ENCODE measurements at places on chromosomes 7 and 10.

DNA sequence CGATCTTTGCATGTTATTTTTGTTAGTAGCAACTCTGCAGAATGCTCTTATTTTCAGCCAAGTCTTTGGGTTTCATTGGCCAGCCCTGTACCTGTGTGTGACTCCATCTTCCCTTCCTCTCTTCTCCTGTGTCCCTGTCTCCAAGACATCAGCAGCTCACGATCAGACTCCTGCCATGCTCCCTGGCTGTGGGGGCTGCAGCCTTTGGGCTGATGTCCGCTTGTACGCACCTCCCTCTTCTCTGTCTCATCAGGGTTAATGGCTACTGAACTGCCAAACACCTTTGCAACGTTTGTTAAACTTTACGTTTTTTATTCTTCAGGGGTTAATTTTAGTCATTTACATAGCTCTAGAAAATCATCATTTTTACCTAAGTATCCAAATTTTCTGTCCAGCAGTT is 103.5 kb upstream of the RET start:
- DNase-seq: no peak

DNA sequence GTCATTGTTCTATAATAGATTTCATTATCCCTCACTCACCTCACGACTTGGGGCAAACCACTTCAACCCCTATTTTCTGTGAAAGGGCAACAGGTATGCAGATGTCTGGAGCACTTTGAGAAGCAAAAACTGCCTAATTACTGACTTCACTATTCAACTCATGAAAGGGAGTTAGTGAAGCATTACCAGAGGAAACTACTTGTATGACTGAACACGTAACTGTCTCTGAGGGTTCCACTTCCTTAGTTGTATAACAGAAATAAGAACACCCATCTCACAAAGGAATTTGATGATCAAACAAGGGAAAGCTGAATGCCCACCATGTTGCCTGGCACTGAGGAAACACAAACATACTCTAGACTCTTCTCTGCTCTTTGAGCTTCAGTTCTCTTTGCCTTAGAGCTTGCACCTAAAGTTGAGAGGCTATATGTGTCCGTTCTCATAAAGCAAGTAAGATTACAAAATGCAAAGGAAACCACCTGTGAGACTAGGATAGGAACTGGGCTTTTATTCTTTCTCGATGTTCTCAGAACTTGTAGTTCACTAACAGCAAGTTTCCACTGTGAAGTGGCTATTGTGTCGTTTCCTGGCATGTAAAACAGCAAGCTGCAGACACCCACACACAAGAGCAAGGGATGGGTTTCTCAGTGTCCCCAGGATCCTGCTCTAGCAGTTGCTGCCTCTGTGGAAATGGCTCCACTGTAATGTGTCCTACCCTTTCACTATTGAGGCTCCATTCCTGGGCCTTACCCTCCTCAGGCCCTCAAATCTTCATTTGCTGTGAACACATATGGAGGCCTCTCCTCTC is 2.6 kb downstream of the TMEM243 start:
- DNase-seq: no peak

GRCh38 chr10:50310560-50311174 is 59.4 kb upstream of the ASAH2 start:
- DNase-seq: peak; percentile 70

DNA sequence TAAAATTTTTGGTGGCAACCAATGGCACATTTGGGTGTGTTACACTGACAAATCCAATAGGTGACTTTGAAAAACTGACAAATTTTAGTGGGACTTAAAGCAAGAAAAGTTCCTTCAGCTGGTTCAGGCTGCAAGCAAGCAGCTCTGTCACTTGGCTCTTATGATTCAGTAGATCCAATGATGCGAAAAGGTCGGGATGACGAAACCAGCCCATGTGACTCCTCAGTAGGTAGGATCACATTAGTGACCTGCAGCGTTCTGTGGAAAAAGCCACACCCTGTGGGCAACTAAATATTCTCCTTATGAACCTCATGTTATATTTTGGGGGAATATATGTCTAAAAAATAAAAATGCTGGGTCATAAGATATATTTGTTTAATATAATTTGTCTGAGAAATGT is 13.3 kb upstream of the TSGA13 start:
- no peak for DNase-seq

GRCh38 chr7:117173035-117173770 is 149.7 kb downstream of the WNT2 start:
- no peak for DNase-seq

DNA sequence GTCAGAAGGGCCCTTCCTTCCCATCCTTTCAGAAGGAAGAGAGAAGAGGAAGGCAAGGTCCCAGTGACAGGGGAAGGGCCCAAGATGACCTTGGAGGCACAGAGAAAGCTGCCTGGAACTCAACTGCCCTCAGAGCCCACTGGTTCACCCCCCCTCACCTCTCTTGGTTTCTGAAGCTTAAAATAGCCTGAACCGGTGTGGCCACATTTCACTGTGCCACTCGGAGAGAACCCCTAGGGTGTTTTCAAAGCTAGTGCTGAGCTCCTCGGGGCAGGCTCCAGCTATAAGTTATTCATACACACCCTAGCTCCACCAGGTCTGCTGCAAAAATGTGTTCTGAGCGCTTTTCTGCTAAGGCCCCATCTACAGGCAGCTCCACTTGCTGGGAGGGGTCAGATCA is 60.9 kb upstream of the ADRB1 start:
- DNase-seq: peak; percentile 8

DNA sequence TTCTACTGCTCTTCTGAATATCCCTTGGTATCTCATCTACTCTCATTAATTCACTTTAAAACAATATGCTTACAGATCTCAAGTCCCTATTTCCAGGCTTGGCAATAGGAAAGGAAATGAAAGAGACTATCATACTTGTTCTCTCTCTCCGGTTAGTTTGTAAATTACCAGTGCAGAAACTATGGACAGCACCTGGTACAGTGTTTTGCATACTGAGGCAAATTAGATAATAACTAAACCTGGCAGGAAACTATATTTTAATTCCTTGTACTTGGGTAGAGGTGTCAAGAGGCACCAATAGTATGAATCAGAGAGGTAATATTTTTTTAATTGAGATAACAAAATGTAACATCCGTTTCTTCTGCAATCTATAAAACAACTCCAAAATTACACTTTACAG is 97.7 kb upstream of the TMEM196 start:
- DNase-seq: no peak

- no peak for DNase-seq
These were observed 1.4 kb downstream of the SCD start for GRCh38 chr10:100348389-100348927.

- DNase-seq: no peak
These were observed 195.4 kb downstream of the MACC1 start for GRCh38 chr7:20021831-20022230.

DNA sequence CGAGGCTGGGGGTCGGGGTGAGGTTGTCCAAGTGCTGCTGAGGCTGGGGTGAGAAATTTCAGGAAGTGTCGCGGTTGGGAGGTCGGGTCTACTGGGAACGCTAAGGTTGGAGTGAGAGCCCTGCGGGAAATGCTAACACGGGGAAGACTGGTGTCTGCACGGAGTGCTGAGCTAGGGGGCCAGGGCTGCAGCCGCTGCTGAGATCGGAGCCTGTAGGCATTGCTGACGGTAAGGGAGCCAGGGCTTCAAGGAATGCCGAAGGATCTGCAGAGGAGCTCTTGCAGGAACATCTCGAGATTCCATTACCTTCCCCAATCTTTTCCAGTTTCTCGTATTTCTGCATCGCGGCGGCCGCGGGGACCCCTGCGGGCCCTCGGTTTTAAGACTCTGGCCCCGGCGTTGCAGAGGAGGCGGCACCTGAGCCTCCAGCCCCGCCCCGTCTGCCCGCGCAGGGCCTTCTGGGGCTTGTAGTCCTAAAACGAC is at the start of gene CDK5:
Gene CDK5 (minus strand): TSS at position 392 of the 483 bp plus-strand sequence. CDS start 49 bp downstream, at position 343.
- peak; percentile 83 for DNase-seq

GRCh38 chr10:67923551-67923950 is 39.1 kb downstream of the SIRT1 start:
- no peak for DNase-seq

- no peak for DNase-seq
These were observed 34.3 kb downstream of the NACAD start for GRCh38 chr7:45054442-45054841.

DNA sequence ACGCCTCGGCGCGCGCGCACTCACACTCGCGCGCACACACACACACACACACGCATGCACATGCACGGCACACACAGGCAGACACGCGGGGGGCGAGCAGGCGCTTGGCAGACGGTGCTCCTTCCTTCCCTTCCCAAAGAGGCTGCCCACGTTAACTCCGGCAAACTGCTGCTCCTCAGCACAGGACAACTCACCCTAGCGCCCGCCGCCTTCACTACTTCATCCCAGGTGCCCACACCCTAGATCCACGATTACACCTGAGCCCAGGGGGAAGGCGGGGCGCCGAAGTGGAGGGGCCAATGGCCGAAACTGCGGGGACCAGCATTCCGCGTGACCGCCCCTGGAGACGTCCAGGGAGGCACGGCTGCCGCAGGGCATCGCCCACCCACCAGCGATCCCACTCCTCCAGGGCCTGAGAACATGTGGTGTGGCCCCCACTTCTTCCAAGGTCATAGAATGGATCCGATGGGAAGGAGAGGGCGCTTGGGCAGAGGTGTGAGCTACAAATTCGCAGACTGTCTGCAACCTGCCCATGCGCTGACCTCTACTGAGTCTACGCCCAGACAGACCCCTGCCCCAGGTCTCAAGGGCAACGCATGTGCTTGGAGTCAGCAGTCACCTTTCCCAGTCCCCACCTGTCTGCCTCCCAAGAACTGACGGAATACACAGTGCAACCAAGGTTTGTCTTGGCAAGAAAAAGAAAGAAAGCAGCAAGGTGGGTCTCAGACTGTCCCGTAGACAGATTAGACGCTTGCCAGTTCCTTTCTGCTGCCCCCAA is 74.6 kb downstream of the CALN1 start:
- no peak for DNase-seq

DNA sequence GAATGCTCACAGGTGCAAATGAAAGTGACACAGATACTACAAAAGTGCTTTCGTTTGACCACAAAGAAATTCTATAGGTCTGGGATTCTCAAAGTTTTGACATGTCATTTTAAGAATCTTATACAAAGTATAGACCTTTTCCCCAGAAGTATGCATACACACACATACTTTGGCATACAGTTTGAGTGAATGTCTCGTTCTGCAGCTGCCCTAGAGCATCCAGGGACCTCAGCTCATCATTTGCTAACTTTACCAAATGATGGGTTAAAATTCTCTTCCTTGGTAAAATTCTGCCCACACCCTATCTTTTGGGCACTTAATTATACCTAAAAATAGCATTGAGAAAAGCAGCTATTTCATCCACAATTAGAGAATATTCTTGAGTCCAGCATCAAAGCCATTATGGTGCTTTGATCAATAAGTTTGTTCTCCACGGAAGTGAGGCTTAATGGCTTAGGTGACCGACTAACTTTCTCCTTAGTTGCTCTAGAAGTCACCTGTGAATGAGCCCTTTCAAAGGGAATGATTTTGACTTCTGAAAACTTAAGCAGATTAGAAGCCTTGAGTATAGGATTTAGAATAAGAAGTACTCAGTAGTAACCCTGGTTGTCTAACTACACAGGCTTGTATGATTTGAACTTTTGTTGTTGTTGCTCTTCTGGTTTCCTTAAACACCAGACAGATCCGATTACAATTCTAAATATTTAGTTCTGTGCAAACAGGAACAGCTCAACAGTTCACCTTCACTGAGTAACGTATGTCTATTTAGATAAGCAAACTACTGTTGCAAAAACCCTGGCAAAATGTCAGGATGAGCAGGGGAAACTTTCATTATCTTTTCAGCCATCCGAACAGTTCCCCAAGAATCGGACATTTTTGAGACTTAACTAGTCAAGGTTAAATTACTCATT is 70.6 kb downstream of the CNNM2 start:
- DNase-seq: peak; percentile 77

DNA sequence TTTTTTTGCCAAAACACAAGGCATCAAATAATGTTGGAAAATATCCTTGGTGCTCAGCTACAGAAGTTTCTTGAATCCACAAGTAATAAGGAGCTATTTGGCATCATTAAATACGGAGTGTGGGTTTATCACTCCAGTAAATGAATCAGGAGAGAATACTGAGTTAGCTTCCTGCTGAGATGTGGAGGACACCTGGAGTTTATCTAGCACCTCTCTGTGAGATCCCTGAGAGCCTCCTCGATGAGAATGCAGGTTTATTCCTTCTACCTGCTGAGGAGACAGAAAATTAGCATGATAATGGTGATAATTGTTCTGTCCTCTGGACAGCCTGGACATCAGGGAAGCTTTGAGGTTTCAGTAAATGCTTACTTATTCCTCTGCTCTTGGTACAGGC is 40.5 kb downstream of the NRG3 start:
- DNase-seq: no peak

DNA sequence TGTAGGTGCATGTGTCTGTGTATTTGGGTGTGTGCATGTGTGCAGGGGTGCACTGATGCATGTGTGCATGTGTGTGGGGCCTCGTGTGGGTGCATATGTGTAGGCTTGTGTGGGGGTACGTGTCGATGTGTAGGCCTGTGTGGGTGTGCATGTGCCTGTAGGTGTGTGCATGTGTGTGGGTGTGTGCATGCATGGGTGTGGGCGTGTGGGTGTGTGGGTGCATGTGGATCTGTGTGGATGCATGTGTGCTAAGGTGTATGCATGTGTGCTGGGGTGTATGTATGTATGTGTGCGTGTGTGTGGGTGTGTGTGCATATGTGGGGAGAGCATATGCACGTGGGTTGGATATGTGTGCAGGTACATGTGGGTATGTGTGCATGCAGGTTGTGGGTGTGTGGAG is 73.2 kb downstream of the NKX6-2 start:
- no peak for DNase-seq

GRCh38 chr7:21767300-21767900 is 178.3 kb downstream of the CDCA7L start:
- DNase-seq: peak; percentile 99

- peak; percentile 92 for DNase-seq
These were observed 23.4 kb upstream of the DPYSL4 start for GRCh38 chr10:132163278-132163765.

DNA sequence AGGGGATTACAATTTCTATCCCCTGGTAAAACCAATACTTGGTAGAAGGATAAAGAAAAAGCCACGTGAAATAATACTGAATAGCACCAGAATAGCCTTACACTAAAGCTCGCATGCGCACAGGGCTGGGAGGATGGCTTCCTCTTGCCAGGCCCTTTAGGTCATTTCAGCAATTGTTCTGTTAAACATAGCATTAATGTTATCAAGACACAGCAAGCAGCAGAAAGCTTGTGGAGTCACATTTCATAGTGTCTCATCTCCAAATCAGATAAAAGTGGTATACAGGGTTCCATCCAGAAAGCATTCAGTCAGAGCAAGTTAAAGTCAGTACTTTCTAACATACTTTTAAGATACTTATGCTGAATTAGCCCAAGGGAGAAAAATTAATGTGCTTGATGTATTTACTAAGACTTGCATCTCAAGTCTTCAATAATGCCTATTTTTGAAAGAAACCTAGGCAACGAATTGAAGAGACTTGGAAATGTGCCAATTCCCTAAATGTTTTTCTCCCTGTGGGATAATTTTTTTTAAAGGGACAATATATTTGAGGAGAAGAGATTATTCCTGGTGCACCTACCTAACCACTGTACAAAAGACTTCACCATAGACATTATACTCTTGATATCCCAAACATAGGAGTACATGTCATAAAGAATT is 14.3 kb upstream of the NPM3 start:
- DNase-seq: no peak

- DNase-seq: peak; percentile 29
These were observed 2.0 kb downstream of the JCAD start for GRCh38 chr10:30057421-30057841.

- peak; percentile 17 for DNase-seq
These were observed 1.2 kb downstream of the SFRP4 start for GRCh38 chr7:37915438-37915837.
